ENCODE measurements at places on chromosomes 4 and X.

GRCh38 chrX:24169211-24169610 lies 19.7 kb downstream of the ZFX start:
- no peak for DNase-seq

- DNase-seq = no peak
These were observed 58.2 kb downstream of the TBC1D9 start for GRCh38 chr4:140697709-140698560.

GRCh38 chr4:122783301-122784215 lies 43.1 kb upstream of the FGF2 start:
- no peak for DNase-seq

DNA sequence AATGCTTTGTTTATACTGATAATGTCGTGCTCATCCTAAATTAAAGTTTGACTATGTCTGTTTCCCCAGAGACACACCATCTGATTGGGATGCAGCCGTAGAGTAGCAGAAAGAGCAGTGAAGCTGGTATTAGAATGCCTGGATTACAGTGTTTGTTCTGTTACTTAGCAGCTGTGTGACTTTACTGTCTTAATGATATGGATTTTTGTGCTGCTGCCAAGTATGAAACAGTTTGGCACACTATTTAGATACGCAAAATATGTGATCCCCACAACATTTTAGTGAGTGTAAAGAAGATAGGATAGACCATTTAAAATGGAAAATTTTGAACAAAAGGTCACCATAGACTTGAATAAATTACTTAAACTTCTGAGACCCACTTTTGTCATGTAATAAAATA lies 1.2 kb upstream of the CHIC1 start:
- DNase-seq = no peak

DNA sequence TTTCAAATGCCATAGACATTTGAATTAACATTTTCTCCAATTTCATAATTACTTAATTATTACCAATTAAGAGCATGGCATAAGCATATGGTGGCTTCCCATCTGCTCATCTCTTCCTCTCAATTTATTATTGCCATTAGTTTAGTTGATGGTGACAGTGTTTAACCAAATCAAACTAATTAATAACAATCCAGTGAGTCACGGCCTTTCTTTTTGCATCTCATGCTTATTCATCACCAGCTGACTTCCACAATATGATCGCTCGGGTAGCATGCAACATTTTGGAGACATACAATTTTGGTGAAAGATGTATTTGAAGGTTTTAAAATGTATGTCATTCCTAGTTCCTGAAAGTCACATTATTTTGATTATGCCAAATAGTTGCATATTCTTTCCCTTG lies 172.8 kb upstream of the TACR3 start:
- DNase-seq = no peak

DNA sequence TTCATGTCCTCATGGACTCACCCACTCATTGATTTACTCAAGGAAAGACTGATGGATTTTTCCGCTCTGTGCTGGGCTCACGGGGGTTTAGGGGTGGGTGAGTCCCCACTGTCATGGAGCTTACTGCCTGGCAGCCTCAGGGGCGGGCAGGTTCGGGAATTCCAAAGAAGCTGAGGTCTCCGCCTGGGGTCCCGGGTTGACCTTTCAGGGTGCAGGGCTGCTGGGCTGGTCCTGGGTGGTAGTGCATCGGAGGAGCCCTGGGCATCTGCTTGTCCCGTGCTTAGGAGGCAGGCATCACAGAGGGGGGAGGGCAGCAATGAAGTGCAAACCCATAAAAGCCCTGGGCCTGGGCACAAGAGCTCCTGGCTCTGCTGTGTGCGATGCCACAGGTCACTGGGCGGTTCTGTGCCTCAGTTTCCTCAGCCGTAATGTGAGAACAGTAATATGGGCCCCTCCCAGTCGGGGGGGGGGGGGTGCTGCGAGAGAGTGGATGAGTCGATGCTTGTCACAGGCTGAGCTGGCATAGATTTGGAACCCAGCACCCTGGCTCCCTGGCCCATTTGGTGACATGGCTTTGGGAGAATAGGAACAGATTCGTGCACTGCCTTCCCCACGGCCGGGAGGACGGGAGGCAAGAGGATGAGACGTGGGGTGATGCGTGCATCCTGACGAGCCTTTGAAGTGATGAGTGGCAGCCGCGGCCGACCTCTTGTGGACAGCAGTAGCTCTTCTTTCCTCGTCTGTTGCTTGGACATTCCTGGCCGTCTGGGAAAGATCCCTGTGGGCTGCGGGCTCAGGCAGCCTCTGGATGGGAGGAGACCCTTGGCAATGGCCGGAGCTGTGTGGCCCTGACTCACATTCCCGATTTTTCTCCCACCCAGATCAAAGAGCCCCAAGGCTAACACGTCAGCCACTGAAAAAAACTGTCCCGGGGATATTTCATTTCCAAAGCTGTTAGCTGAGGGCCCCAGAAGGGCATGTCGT lies 42.0 kb downstream of the PSAPL1 start:
- DNase-seq = peak; percentile 38

GRCh38 chr4:15714141-15714540 lies 11.3 kb downstream of the BST1 start:
- DNase-seq = no peak

GRCh38 chr4:143292858-143293257 lies 43.8 kb upstream of the GAB1 start:
- DNase-seq = no peak

DNA sequence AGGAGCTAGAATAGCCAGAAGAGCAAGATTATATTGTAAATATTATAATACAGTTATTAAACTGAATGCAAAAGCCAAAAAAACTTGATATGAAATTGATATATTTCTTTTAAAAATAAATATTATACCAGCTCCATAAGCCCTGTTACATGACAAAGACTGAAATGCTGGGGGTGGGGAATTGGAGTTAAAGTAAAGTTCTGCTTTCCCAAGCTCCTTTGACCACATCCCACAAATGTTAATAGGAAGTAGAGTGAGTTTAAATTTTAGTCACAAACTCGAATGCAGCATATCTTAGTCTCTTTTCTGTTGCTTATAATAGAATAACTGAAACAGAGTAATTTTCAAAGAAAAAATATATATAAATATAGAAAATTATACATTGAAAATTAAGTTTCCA lies 46.9 kb upstream of the NFKB1 start:
- no peak for DNase-seq

DNA sequence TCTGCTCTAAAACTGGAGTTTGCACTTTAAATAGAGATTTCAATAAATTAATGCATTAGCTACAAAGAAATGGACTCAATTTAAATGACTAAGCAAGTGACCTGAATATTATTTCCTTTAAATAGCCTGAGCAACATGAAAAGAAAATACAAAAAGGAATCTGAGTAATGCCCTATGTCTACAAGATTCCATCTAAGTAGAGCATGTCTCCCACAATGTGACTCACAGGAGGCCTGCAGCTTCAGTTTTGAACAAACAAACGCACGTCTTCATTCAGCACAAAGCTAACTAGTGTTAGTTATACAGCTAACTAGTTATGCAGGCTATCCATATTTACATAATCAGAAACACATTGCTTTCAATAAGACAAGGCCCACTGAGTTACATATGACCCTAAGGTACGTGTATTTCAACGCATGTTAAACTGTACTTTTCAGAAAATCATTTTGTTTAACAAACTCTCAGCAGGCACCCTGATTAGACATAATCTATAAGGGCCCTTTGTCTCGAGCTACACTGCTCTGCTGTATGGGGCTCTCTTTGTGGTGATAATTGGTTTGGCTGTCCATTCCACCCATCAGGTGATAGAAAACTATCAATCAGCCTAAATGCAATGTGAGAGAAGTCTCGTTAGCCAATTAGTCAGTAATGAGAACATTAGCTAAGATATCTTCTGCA lies 116.5 kb downstream of the MAML3 start:
- DNase-seq = no peak

GRCh38 chr4:24686866-24687692 lies 102.7 kb upstream of the DHX15 start:
- DNase-seq = no peak

- DNase-seq = peak; percentile 81
These were observed 4.5 kb downstream of the G6PD start for GRCh38 chrX:154541896-154542722.

DNA sequence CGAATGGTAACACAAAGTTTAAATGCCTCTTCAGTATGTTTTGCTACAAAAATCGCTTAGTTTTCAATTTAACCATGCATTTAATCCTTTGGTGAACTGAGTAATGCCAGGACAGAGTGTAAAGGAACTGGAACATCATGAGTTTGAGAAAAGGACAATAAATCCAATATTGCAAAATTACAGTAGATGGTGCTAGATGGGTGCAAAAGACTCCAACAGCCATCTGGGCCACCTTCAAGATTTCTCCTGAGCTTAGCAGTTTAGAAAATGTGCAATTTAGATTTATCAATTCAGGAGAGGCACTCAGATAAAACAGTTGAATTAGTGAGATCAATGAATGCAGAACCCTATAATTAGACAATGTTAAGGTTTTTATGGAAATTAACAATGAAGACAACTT lies 33.2 kb upstream of the MID1IP1 start:
- DNase-seq = no peak

DNA sequence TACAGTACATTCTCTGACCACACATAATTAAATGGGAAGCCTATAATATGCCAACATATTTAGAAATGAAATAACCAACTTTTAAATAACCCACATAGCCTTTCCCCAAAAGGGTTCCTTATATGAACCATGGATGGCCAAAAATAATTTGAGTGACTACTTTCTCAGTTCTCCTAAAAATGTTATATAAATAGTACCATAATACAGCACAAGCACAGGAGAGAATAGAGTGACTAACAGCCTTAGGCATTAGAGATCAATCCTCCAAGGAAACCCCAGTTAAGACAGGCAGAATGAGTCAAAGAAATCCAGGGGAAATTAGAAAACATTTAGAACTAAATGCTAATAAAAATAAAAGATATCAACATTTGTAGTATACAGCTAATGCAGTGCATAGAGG lies 50.2 kb downstream of the ANKRD17 start:
- no peak for DNase-seq

DNA sequence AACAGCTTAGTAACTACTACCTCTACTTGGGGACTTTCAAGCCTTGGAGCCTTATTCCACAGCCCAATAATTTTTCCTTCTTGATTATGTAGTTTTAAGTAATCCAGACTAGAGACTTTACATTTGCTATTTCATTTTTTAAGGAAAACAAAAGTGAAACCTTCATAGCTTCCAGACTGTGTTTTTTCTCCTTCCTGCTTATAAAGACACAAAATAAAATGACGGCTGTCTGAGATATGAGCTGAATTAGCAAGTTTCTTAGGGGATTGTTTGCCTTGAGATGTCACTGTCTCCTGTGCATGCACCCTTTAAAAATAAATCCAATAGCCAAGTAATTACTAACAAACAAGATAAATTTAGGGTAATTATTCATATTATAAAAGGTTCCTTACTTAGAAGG lies 78.8 kb upstream of the PACRGL start:
- DNase-seq = no peak

DNA sequence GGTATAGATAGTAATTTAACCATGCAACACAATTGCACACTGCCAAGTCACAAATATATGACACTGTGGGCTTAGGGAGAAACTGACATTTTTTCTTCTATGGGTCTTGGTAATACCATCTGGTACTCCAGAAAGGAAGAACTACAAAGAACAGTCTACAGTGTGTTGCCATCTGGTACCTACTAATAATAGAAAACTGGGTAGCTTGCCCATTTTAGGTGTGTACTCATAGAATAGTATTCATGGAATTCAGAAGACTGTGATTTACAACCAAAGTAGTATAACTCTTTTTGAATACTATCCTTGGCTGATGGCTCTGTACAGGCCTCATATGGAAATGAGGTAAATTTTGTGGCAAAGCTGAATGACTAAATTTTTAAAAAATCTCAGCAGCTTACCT lies 132.6 kb upstream of the RPS6KA6 start:
- DNase-seq = no peak

- no peak for DNase-seq
These were observed 61.3 kb upstream of the TLR2 start for GRCh38 chr4:153622778-153623240.

- DNase-seq = no peak
These were observed 32.1 kb downstream of the UTP14A start for GRCh38 chrX:129938081-129938480.

- DNase-seq = no peak
These were observed 193.0 kb upstream of the LCORL start for GRCh38 chr4:18214411-18215055.

GRCh38 chr4:187469627-187470026 lies 525.9 kb upstream of the ZFP42 start:
- DNase-seq = no peak

- DNase-seq = no peak
These were observed 4.2 kb upstream of the TMEM154 start for GRCh38 chr4:152684007-152684406.

GRCh38 chr4:146237092-146237491 lies 22.8 kb downstream of the REELD1 start:
- no peak for DNase-seq

GRCh38 chr4:101596781-101597552 lies 193.6 kb upstream of the BANK1 start:
- no peak for DNase-seq

DNA sequence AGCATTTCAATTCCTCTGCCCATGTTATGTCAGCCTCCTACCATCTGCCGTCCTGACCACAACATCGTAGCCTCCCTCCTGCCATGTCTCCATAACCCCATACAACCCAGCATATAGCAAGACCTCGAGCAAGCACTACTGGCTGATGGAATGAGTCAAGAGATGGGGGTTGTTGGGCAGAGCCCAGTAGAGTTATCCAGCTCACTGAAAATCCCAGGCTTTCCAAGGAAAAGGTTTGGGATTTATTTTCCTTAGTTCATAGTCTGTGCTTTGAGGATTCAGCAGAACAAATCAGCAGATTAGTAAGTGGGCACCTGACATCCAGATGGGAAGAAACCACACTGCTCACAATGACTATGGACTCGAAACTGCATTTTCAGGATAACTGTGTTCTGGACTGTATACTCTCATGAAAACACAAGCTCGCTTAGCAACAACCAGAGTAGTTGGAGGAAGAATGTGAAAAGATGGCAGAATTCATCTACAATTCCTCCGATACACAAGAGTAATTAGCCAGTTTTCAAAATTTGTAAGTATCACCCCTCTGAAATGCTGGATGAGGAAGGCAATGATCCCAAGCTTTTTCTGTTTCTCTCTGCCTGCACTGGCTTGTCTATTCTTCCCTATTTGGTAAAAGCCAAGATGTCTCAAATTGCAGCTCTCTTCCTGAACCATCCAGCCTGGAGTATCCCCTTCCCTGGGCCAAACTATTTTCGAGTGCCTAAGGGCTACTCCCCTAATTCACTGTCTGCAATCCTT lies 186.2 kb upstream of the TBL1X start:
- DNase-seq = no peak

Measured in cardiac septum (tissue), 1 donor.